ENCODE measurements at places on chromosomes 7 and 10. TPM values are rescaled to one million over a fixed set of nuclear protein-coding genes. Genes with fewer than 3 reads are reported as not detected.

DNA sequence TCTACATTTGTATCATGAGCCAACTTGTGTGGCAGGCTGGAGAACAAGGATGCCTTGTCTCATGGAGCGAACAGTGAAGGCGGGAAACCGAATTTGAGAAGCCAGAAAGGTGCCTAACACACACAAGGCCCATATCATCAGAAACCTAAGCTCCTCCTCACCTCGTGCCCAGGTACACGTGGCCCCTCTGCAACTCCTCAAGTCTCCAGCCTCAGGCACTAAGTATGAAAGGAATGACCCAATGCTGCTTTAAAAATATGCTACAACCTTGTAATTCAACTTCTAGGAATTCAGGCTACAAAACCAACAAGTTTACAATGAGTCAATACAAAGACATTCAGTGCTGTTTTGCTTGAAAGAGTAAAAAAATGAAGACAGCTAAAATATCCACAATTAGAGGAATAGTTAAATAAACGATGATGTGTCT lies 95.7 kb downstream of the CDK6 start:
- DNase-seq = no peak

DNA sequence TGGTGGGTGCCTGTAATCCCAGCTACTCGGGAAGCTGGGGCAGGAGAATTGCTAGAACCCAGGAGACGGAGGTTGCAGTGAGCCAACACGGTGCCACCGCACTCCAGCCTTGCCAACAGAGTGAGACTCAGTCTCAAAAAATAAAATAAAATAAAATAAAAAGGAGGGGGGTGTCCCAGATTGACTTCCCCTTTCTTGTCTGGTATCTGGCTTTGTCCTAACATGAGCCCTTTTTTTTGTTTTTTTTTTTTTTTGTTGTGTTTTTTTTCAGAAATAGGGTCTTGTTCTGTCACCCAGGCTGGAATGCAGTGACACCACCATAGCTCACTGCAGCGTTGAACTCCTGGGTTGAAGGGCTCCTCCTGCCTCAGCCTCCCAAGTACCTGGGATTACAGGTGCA lies 4.7 kb downstream of the CASP2 start:
- no peak for DNase-seq

DNA sequence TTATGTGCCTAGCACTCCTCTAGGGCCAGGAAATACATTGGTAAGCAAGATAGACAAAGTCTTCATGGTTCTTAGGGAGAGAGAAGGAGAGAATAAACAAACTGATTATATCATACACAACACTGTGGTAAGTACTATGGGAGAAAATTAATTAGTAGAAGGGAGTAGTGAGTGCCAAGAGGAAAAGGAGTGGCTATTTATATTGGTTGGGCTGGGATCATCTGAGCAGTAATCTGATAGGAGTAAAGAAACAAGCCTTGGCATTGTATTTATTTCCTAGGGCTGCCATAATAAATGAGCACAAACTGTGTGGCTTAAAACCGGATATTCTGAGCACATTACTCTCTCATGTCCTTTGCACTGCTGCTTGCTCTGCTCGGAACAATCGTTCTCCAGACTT lies 158.1 kb upstream of the PHF14 start:
- no peak for DNase-seq

DNA sequence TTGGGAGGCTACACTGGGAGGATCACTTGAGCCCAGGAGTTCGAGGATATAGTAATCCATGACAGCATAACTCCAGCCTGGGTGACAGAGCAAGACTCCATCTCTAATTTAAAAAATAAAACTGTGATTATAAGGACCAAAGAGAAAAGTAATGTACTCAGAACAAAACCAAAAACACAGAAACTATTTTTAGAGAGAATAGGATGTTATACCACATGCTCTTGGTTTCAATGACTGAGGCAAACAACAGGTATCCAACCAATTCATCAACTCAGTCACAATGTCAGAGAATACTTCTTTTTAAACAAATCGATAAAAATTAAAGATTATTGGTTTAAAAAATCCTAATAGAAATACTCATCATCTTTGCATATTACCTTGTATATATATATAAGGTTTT lies 186.7 kb downstream of the TPK1 start:
- no peak for DNase-seq

- no peak for DNase-seq
Measured at GRCh38 chr10:125375210-125375609, 214.8 kb upstream of the CTBP2 start.

DNA sequence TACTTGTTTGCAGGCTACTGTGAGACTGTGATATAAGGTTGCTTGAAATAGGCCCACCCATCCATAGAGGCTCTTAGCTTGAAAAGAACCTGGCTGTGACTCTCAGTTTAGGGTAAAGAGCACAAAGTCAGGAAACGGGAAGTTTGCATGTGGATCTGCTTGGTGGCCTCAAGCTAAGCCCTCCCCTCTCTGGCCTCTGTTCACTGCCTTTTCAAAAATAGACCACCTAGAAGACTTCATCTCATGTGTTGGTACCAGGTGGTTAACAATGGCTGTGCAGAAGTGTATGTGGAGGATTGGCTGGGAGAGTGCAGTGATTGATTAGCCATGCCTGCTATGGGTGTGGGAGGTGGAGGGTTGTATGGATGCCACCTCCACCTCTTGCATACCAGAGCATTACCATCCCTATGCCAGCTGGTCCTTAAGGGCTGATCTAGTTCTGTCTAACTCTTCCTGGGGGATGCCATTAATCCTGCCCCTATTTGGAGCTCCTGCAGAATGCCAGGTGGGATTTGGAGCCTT lies 122.0 kb downstream of the ZMIZ1 start:
- no peak for DNase-seq

GRCh38 chr7:102021841-102022618 lies 204.6 kb downstream of the CUX1 start:
- no peak for DNase-seq

- no peak for DNase-seq
Measured at GRCh38 chr7:138645284-138645683, 55.9 kb downstream of the SVOPL start.

DNA sequence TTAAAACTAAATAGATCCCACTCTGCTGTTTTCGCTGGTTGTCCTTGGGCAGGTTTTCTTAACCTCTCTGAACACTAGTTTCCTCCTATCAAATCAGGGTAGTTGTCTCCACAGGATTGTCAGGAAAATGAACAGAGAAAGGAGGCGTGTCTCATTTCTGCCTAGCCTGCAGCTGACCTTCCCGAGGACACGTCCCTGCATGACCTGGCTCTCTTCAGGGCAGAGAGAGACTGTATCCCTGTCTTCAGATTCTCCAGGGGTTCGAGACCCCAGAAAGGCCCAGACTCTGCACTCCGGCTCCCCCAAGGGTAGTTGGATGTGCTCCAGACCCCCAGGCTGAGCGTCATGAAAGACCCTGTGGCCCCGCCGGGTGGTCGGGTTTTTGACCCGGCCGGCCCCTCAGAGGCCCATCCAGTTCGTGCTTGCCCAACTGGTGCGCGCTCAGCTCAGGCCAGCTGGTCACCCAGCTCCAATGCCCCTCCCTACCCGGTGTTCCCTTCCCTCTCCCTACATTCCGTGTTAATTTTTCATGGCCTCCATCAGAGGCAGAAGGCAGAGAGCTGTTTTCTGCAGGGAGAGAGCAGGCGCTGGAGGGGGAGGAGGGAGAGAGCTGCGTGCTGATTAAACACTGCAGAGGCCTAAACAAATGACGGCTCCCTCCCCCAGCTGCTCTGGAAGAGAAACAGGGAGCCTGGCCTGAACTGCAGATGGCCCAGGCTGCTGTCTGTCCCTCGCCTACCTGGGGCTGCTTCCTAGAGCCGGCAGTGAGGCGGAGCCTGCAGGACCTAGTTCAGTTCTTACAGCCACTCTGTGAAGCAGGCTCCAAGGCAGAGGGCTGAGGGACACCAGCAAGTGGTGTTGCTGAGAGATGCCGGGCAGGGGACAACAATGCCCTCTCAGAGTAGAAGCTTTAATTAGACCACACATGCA lies 86.2 kb upstream of the PPIF start:
- DNase-seq = no peak

EBLN1 gene
- total RNA-seq = not detected

DNA sequence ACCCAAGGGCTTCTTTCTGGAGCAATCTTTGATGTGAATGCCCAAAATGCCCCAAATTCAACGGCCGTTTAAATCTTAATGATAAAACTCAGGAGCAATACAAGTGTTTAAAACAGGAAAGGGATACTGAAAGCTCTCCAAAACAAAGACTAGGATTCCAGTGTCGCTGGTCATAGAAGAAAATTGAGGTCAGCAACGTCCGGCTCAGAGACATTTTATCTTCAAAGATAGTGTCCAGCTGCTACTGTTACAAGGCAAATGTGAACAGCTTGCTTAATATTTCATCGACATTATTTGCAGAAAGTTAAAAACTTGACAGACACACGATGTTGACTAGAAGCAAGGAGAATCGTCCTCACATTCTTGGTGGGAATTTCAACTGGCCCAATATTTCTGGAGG lies 15.4 kb upstream of the CTBP2 start:
- no peak for DNase-seq

GRCh38 chr10:101643546-101643945 lies 51.4 kb downstream of the FBXW4 start:
- no peak for DNase-seq

DNA sequence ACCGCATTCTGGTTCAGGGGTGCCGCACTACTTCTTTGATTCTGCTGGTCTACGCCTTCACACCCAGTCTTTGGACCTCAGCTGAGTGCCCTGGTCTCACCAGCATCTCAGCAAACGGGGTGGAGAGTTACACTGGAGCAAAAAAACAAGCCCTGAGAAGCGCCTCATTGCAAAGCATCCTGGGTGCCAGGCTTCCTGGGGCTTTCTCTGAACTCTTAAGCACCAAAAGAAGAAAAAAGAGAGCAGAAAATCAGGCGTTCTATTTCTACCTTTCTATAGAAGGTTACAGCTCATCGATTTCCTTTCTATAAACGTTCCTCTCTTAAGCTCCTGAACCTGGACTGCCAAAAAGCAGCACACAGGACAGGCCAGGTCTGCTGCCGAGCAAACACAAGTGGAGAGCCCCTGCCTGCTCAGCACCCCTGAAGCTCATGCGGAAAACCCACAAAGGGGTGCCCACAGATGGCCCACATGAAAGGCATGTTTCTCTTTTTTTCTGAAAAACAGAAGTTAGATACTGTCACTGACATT lies 217.9 kb downstream of the SFMBT2 start:
- DNase-seq = no peak

OR2A5 gene
- not detected for total RNA-seq

DNA sequence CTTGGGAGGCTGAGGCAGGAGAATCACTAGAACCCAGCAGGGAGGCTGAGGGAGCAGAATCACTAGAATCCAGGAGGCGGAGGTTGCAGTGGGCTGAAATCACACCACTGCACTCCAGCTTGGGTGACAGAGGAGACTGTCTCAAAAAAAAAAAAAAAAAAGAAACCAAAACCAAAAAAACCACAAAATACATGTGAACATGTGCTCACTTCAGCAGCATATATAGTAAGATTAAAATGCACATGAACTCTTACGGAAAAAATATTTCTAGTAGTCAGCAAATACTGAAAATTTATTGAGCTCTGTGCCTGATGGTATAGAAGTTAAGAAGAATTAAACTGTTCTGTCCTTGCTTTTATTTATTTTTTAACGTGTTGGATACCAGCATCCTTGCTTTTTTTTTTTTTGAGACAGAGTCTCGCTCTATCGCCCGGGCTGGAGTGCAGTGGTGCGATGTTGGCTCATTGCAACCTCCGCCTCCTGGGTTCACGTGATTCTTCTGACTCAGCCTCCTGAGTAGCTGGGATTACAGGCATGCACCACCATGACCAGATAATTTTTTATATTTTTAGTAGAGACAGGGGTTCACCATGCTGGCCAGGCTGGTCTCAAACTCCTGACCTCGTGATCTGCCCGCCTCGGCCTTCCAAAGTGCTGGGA lies 9.6 kb upstream of the ZNF487 start:
- DNase-seq = no peak

CALCR gene
- not detected for total RNA-seq

GRCh38 chr10:22716943-22717342 lies 2.6 kb upstream of the PIP4K2A start:
- DNase-seq = no peak

DNA sequence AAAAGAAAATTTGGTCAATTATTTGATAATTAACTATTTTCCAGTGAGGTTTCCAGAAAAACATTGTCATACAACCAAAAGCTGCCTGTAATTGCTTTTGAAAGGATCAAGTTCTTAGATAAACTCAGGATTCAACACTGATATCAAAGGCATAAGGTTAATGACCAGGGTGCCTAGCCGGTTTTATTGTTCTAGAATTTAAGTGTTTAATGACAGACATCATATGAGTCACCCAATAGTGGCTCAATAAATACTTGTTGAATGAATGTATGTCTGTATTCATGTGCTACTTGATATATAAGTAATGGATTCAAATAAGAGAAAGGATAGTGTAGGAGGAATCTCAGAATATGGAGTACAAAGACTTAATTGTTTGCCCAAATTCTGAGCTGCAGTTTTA lies 196.1 kb upstream of the LRGUK start:
- DNase-seq = no peak

DNA sequence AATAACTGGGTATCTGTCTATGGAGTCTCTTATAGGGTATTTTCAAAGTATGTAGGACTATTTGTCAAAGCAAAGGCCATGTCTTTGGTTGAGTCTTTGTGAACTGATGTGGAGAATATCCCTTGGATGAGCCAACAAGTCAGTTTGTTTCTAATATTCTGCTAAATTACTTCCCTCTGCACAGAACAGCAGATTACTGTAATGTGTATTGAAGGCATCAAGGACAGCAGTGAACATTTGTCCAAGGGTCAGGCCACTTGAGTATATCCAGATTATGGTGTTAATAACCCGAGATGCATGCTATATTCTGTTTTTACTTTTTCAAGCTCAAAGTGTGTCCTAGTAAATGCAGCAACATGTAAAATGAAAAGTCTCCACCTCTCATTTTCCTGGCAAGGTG lies 144.2 kb upstream of the GLI3 start:
- DNase-seq = no peak
